ENCODE measurements at places on chromosomes 5 and 9.

- no peak for DNase-seq
These were observed 16.2 kb downstream of the CDC14B start for GRCh38 chr9:96603305-96604003.

- DNase-seq, result no peak
These were observed 48.6 kb downstream of the HRH2 start for GRCh38 chr5:175706499-175706898.

DNA sequence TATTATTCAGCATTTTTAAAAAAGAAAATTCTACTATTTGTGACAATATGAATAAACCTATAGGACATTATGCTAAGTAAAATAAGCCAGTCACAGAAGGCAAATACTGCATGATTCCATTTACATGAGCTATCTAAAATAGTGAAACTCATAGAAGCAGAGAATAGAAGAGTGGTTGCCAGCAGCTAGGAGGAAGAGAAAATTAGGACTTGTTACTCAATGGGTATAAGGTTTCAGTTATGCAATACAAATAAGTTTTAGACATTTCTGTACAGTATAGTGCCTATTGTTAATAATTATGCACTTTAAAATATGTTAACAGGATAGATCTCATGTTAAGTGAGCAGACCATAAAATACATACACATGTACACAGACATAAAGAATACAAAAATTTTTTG lies 73.8 kb upstream of the SPINK5 start:
- no peak for DNase-seq

- no peak for DNase-seq
These were observed 137.3 kb upstream of the RETREG1 start for GRCh38 chr5:16754086-16754485.

DNA sequence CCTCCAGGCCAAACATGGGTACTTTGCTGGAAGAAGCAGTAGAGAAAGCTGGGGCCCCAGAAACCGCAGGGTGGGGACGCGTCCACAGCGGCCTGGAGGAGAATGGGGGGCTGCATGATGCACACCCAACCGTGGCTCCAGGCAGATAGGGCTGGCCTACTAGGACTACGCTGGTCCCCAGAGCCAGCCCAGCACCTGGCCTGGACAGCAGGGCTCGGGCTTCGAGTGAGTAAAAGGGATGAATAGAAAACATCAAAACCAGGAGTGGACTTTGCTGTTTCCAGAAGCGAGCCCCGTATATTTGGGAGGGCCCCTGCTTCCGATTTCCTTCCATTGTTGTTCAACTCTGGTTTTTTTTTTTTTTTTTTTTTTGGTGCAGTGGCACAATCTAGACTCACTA lies 30.7 kb downstream of the DBH start:
- no peak for DNase-seq

DNA sequence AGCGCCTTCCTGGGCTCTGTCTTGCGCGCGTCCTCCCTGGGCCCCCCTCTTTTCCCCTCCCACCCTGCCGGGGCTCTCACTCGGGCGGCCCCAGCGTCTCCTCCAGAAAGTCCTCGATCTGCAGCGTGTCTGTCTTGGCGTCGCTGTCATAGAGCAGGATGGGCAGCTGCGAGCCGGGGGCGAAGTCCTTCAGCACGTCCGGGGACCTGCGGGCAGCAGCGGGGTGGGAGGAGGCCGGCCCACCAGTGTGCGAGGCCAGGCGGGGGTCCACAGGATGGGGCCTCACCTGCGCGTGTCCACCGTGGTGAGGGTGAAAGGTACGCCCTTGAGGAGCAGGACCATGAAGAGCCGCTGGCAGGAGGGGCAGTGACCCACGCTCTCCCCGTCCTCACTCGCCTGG lies 1.0 kb downstream of the CLIC3 start:
- no peak for DNase-seq

- DNase-seq, result peak; percentile 5
These were observed 6.9 kb downstream of the LPCAT1 start for GRCh38 chr5:1516615-1517601.

GRCh38 chr9:14238518-14238917 lies 75.4 kb downstream of the NFIB start:
- peak; percentile 88 for DNase-seq

- DNase-seq, result peak; percentile 26
These were observed 46.0 kb downstream of the ADAMTS19 start for GRCh38 chr5:129506086-129506485.

- DNase-seq, result no peak
These were observed 84.3 kb upstream of the MELK start for GRCh38 chr9:36488389-36488756.

GRCh38 chr9:132774886-132775285 lies 103.2 kb downstream of the AK8 start:
- no peak for DNase-seq
